NCI-H146 (cell line): ENCODE measurements at places on chromosomes 3 and 15.

GRCh38 chr15:80072285-80072994, 13.0 kb downstream of the ZFAND6 start:
- peak; percentile 71 for DNase-seq

GRCh38 chr15:41408234-41408641, 5.9 kb upstream of the NDUFAF1 start:
- no peak for DNase-seq

DNA sequence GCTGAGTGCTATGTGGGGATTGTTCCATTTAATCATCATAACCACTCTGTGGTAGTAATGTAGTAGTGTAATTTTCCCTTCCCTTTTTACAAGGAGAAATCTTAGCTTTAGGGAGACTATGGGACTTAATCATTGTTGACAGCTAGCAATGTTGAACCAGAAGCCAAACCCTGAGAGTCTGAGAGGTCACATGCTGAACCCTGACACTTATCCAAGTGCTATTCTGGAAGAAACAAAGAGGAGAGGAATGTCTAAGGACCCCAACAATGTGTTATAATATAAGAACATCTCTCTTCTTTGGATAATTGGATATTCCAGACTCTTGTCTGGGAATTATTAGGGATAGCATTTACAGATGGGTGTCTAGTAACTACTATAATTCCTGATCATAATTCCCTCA, 58.4 kb downstream of the GAP43 start:
- no peak for DNase-seq

DNA sequence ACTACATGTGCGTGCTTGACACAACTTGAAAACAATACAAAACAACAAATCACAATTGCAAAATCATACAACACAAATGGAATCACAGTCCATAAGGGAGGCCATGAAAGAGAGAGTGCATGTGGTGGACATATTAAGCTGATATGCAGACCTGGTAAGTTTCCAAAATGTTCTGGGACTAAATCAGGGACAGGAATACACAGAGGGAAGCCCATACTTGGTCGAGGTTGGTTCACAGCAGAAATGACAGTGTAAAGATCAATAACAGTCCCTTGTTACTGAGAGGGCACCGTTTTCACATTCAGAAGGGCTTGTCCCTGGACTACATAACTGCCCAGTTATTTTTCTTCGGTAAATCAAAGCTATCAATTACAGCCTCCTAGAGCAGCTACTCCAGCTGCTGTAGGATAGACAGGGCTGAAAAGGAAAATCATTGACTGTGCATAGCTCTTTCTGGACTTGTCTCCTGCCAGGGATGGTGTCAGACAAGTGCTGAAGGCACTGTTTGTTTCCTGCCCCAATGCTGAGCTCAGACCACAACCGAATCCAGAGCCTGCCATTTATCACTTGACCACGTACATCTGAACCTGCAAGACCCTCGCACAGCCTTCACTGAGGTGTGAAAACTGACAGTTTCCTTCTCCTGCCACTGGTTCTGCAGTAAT, 79.5 kb upstream of the KCNMB2 start:
- DNase-seq, result no peak

GRCh38 chr3:178159691-178160220, 376.5 kb upstream of the KCNMB2 start:
- DNase-seq, result peak; percentile 79

DNA sequence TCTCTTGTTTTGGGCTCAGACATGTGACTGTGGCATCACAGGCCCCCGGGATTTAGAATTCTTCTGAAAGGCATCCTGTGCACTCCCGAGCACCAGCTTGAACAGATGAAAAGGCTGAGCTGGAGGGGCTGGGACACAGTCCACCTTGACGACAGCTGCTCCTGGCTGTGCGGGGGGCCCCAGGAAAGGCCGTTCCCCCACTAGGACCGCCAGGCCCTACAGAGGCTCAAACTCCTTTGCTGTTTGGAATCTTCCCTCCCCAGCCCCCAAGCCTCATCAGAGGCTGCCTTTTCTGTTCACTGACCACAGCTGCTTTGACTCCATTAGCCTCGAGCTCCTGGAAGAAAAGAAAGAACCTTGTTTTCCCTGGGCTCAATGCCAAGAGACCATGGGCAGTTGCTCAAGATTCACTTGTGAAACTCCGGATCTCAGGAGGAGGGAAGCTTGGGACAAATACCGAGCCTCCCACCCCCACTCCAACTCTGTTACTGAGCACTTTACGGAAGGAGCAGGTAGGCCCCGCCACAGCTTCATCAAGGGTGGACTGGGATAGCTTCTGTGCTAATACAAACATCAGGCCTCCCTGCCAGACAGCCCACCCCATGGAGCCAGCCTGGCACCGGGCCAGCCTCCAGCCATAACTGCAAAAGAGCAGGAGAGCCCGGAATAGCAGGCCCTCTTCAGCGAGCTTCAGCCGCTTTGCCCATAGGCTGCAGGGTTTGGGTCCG, 15.7 kb downstream of the CIDEC start:
- peak; percentile 54 for DNase-seq

DNA sequence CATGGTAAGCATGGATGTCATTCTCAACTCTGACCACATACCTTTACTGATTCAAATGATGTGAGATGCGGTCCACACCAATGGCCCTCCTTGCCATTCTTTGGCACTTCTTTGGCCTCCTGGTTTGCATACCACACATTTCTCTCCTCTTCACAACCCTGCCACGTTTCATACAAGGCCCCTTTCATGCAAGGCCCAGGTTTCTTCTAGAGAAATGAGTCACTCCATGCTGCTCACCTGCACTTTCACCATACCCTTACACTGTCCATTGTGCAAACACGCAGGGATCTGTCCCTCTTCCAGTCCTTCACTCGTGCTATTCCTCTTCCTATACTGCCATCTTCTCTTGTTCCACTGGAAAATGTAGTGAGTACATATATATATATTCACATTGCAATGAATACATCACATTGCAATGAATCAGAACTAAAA, 24.4 kb upstream of the SLC24A5 start:
- no peak for DNase-seq

GRCh38 chr3:64837986-64838735, 150.4 kb upstream of the ADAMTS9 start:
- DNase-seq, result no peak

DNA sequence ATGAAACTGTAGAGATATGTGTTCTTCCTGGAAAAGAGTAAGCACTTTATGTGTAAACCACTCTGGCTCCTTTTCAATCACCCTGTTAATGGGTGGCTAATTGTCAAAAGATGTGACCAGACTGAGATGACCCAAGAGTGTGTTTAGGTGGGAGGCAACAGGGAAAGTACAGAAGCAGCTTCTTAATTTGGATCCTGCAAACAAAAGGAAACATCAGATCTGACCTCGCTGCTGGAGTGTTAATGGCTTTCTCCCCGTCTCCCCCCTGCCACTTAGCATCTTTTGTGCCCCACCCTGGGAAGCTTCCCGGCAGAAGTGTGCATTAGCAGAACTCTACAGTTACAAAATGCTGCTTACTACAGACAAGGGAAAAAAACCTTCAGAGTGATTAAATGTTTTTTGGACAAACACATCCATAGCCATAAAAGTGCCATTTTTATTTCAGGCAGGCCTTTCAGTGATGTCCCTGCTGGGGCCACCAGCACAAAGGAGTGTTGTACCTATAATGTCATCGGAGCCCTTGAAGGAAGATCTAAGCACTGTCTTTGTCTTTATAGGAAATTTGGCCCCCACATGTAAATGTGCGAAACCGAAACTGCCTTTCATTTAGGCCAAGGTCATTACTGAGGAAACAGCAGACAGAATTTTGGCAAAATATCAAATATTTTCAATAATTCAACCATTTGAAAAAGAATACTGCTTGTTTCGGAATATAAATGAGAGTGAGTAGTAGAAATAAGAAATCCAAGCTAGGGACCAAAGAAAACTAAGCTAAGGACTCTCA, 311.0 kb downstream of the WDR72 start:
- peak; percentile 46 for DNase-seq

DNA sequence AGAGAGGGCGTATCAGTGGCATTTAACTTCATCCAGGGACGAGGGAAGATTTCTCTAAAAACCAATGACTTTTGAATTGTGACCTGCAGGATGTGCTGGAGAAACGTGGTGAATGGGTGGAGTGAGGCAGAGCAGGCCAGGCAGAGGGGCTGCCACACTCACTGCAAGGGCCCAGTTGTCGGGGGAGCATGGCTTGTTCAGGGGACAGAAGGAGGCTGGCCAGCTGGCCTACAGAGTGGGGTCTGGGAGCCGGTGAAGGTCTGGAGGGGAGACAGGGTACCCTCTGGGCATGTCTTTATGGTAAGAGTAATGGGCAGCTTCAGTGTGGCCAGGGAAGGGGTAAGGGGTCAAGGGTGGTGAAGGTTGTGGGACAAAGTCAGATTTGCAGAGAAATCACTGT, 225.2 kb upstream of the RGMA start:
- no peak for DNase-seq

- no peak for DNase-seq
These were observed 31.3 kb downstream of the SHQ1 start for GRCh38 chr3:72816862-72817355.

GRCh38 chr15:50280271-50280670, 14.7 kb upstream of the HDC start:
- no peak for DNase-seq

GRCh38 chr15:69574506-69574905, 121.9 kb downstream of the RPLP1 start:
- DNase-seq, result no peak

DNA sequence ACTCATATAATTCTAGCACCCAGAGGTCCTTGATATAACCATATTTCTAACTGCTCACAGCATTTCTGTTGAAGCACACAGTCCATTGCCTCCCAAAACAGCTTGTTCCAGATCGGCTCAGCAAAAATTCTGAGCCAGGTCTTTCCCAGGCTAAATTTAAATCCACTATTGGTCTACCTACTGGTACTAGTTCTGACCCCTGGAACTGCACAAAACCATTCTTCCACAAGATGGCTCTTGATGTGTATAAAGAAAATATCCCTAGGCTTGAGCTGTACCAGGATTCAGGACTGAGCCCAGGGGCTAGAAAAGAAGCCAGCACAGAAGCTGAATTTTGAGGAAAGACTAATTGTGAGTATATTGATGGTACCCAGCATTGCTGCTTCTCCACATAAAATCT, 75.4 kb upstream of the ABHD17C start:
- DNase-seq, result peak; percentile 11

GRCh38 chr3:37605572-37606153, 256.0 kb upstream of the CTDSPL start:
- no peak for DNase-seq

DNA sequence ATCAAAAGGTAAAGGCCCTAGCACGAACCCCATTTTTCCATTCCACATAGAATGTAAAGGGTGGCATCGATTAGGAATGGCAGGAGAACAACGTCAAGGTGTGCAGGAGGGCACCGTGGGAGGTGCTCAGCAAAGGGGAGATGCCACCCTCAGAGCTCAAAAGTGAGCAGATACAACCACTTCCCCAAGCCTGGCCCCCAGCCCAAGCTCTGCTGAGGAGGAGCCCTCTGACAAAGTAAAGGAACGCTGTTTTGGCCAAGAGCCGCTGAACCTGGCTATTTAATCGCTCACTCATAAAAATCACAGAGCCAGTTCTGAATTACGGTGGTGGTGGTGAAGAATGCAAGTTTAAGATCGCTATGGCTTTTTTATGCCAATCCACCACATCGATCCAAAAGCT, 12.4 kb downstream of the GNB5 start:
- DNase-seq, result no peak

DNA sequence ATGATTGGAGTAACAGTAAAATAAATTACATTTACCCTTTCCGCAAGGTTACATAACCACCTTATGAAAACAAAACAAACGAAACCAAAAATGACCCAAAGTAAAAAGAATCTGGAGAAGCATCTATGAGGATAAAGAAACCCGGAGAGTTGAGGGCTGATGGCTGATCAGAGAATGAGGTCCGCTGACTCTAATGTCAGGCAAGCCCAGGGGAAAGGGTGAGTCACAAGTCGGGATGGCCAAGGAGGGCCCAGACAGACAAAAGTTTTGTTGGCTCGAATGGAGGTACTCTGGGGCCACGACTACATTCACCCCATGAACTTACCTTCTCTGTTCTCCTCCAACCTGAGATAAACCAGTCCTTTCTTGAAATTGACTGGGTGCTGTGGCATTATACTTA, 95.7 kb downstream of the RORA start:
- DNase-seq, result no peak

DNA sequence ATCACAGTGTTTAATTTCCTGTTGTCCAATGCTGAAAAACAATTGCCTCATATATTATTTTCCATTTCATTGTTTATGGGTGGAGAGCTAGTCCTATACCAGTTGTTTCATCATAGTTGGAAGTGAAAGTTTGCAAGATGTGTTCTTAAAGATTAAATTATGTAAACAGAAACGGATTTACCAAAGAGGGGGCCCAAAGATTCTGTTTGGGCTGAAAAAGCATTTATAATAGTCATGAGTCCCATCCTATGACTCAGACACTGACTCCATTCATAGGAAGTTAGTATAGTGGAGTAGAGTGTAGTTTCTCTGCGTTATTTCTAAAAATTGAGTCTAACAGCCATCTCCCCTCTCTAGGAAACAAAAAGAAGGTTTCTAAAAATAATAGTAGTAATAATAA, 24.3 kb downstream of the NFKBIZ start:
- DNase-seq, result no peak

DNA sequence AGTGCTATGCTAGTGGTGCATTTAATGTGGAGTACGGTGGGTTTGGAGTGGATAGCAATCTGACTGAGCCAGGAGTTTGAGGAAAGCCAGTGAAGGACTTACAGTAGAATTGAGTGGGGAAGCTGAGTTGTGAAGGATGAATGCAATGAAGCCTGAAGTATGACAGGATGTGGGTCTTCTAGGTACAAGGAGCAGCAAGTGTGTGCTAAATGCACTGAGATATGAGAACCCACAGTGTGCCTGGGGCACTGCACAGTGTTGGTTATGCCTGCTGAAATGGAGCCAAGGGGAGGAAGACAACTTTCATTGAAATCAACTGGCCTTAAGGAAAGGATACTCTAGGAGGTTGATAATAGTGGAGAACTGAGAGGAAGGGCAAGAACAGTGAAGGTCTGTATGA, 105.5 kb upstream of the MRPL3 start:
- DNase-seq, result no peak

GRCh38 chr3:43726521-43726920, 35.8 kb downstream of the ABHD5 start:
- no peak for DNase-seq

GRCh38 chr3:146889626-146890025, 284.5 kb upstream of the PLSCR5 start:
- no peak for DNase-seq

GRCh38 chr3:135849827-135850226, 115.7 kb upstream of the PPP2R3A start:
- no peak for DNase-seq

- DNase-seq, result no peak
These were observed 953.4 kb downstream of the ZPLD1 start for GRCh38 chr3:103388214-103388613.
